ENCODE measurements at places on chromosomes 2 and 18. TPM values are rescaled to one million over a fixed set of nuclear protein-coding genes. Genes with fewer than 3 reads are reported as not detected.

The RGPD4 gene
- total RNA-seq, result not detected

The MAB21L4 gene
- not detected for total RNA-seq

The GAL3ST2 gene
- not detected for total RNA-seq

The HOXD13 gene
- under 0.01 TPM for total RNA-seq

The HOXD11 gene
- total RNA-seq, result not detected

The KLHL29 gene
- total RNA-seq, result 5.8 TPM

The LYPD1 gene
- total RNA-seq, result 0.51 TPM

The LRATD1 gene
- total RNA-seq, result 2.4 TPM

The SP5 gene
- total RNA-seq, result not detected

The SERPINE2 gene
- total RNA-seq, result 2.3 TPM

The FLACC1 gene
- 0.84 TPM for total RNA-seq

The GALNT5 gene
- total RNA-seq, result 0.09 TPM

The NYAP2 gene
- not detected for total RNA-seq

The RAB6C gene
- total RNA-seq, result not detected

The ANKRD30B gene
- under 0.01 TPM for total RNA-seq

The RNF125 gene
- total RNA-seq, result 4.3 TPM

The PMS1 gene
- total RNA-seq, result 39.1 TPM

The GPR55 gene
- total RNA-seq, result not detected

All from dermis blood vessel endothelial cell (primary cell).